ENCODE measurements at places on chromosomes 1 and 21. TPM values are rescaled to one million over a fixed set of nuclear protein-coding genes. Genes with fewer than 3 reads are reported as not detected.

The C1orf116 gene
- 130 TPM for total RNA-seq

The INAVA gene
- 17.1 TPM for total RNA-seq

The KRTAP21-2 gene
- total RNA-seq = not detected

The C1orf185 gene
- total RNA-seq = not detected

DNA sequence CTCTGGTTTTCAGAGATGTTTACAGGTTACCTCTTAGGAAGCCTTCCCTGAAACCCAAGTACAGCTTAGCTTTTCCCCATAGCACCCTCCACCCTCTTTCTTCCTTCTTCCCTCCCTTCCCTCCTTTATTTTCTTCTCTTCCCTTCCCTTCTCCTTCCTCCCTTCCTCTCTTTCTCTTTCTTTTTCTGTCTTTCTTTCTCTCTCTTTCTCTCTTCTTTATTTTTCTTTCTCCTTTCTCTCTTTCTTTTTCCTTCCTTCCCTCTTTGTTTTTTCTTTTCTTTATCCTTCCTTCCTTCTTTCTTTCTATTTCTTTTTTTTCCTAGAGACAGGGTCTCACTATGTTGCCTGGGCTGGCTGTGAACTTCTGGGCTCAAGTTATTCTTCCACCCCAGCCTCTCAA is 231.6 kb downstream of the SLC35F3 start:
- no peak for DNase-seq
